Activated CD4-positive, alpha-beta T cell treated with anti-CD3 and anti-CD28 coated beads for 4 hours (primary cell): ENCODE measurements at places on chromosomes 1 and 21.

DNA sequence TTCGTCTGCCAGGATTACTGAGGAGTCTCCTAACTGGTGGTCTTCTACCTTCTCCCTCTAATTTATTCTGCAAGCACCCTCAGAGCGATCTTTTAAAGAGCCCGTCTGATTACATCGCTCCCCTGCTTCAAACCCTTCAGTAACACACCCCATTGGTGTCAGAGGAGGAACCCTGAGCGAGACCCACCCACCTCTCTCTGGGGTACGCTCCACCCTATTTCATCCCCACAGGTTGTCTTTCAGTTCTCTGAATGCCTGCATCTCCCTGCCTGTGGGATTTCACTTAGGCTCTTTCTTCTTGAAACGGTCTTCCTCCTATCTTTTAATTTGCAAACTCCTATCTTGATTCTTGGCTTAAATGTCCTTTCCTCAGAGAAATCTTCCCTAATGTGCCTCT is 39.4 kb downstream of the C1orf21 start:
- no peak for DNase-seq

GRCh38 chr1:168148916-168149315 is 12.2 kb upstream of the GPR161 start:
- DNase-seq: no peak

- DNase-seq: no peak
Measured at GRCh38 chr21:31222142-31222541, 121.9 kb downstream of the TIAM1 start.

GRCh38 chr1:178397678-178398077 is 99.1 kb downstream of the CLEC20A start:
- no peak for DNase-seq

DNA sequence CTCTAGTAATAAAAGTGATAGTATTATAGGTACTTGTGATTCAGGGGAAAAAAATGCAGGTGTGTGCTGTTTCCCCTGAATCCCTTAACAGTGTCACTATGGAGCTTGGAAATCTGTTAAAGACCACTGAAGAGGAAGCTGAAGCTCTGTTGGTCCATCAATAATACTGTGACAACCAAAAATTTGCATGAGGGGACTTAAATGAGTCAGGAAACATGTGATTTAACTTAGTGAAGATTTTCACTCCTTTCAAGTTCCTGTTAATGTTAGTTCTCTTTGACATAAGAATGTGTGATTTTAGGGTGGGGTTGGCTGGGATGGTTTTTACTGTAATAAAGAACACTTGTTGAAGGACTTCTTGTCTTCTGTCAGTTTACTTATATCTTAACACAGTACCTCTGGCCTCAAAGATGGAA is 32.0 kb downstream of the VANGL2 start:
- DNase-seq: no peak

DNA sequence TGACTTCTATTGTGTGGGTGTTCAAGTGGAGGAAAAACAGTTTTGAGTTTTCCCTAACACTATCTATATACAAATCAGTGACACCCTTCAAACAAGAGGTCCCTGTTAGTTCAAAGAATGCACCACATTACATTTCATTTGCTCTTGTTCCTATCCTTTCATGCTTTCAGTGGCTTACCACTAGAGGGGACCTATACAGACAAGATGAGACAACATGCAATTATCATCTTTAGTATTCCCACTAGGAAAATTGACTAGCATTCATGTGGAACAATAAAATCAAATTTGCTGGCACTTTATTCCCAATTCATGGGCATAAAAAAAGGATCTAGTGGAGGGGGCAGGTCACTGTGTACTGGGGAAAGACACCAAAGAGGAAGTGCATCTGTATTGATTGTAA is 13.3 kb upstream of the SIPA1L2 start:
- no peak for DNase-seq

GRCh38 chr1:211126622-211127021 is 7.3 kb downstream of the KCNH1 start:
- DNase-seq: no peak

GRCh38 chr1:161071886-161072371 is 2.2 kb upstream of the ARHGAP30 start:
- peak; percentile 49 for DNase-seq

DNA sequence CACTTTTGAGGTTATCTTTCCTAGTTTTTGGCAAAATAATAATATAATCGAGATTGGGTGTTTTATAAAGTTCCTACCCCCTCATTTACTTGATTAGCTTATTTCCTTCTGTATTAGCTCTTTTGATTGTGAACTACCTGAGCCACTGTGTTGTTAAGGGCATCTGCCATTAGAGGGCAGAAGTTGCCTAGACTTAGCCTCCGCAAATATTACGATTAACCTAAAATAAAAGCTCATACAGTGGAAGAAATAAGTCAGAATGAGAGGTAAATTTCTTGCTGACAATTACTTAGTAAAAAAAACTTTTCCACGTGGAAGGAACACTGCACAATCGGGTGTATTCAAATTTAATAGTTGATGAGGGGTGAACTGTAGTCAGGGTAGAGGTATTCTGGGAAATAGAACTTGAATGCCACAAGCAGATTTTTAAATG is 2.3 kb downstream of the H3-3A start:
- DNase-seq: peak; percentile 47

DNA sequence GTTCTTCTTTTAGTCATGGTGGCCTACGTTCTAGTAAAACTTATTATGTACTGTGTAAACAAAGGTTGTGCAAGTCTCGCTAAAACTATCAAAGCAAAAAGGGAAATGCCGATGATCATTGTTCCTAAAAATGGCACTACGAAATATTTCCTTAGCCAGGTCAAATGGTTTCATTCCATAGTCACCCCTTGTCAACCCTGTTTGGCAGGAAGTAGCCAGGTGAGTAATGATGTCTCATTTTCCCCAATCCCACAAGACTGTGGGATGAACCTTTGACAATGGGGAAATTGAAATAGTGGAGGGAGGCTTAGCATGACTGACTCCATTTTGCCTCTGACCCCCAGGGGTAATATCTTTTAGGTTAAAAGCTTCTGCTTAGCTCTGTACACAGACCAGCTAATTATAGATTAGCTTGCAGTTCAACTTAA is 5.6 kb upstream of the REN start:
- no peak for DNase-seq

- DNase-seq: no peak
Measured at GRCh38 chr1:3536420-3537195, 74.7 kb downstream of the MEGF6 start.

- DNase-seq: peak; percentile 85
Measured at GRCh38 chr1:159077120-159077961, 775 bp upstream of the AIM2 start.

- DNase-seq: no peak
Measured at GRCh38 chr1:89610457-89611011, 22.4 kb upstream of the LRRC8C start.
